ENCODE measurements at places on chromosomes 7 and 10. TPM values are rescaled to one million over a fixed set of nuclear protein-coding genes. Genes with fewer than 3 reads are reported as not detected.

GRCh38 chr7:69738396-69738951, 140.2 kb downstream of the AUTS2 start:
- H3K4me1 ChIP-seq, result peaks cover 17% of the 10 kb centered on the region
- H3K36me3 ChIP-seq, result no peaks in the 10 kb centered on the region
- no peak for DNase-seq

DNA sequence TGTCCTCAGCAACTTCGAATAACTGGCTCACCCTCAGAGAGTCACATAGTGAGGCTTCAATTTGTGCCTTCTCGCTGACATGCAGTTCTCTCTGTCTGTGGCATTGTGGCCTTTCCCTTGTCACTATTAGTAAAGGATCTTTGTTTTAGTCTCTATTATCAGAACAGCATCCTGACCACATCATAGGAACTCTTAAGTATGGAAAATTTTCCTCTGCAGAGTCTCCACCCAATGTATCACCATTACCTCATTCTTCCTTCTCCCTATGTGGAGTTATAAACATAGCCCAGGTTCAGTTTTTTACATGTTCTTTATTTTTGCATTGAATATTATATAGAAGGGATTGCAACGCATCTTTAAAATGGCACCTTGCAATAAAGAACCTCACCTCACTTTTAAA, 112.9 kb downstream of the FAM107B start:
- no peaks in the 10 kb centered on the region for H3K36me3 ChIP-seq
- no peak for DNase-seq
- no peak overlapping the region for H3K27ac ChIP-seq

- H3K36me3 ChIP-seq, result no peaks in the 10 kb centered on the region
- no peak for DNase-seq
These were observed 19.6 kb downstream of the CABCOCO1 start for GRCh38 chr10:61682323-61682722.

GRCh38 chr10:5659702-5660528, 6.5 kb downstream of the ASB13 start:
- no peaks in the 10 kb centered on the region for H3K4me1 ChIP-seq
- no peak overlapping the region for H3K4me3 ChIP-seq
- no peak for DNase-seq
- H3K36me3 ChIP-seq, result no peaks in the 10 kb centered on the region
- peaks cover 9% of the 10 kb centered on the region for H3K27me3 ChIP-seq

- peaks cover 21% of the 10 kb centered on the region for H3K27me3 ChIP-seq
- no peak overlapping the region for H3K4me3 ChIP-seq
- no peak for DNase-seq
- H3K27ac ChIP-seq, result no peak overlapping the region
- H3K36me3 ChIP-seq, result no peaks in the 10 kb centered on the region
- peaks cover 17% of the 10 kb centered on the region for H3K4me1 ChIP-seq
These were observed 59.4 kb downstream of the AOC1 start for GRCh38 chr7:150911590-150912267.

DNA sequence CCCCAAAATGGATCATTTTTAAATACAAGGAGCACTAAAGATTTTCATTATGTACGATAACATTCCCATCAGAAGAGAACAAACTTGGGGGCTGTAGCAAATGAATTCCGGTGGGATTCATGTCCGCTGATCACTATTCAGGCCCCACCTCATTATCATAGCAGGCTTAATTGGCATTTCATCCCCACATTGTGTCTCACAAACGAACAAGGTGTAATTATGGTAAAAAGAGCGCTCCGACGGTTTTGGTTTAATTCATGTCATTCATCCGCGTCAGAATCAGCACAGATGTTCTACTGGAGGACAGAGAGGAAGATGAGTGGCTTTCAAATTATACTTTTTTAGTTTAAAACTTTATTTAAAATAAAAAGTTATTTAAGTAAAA, 124.7 kb downstream of the MAD1L1 start:
- H3K27me3 ChIP-seq, result peaks cover 2% of the 10 kb centered on the region

GRCh38 chr7:150451833-150452461, 1.5 kb downstream of the GIMAP8 start:
- H3K4me3 ChIP-seq, result peak overlapping the region; percentile 98
- H3K27me3 ChIP-seq, result peaks cover 16% of the 10 kb centered on the region
- DNase-seq, result peak; percentile 18
- H3K27ac ChIP-seq, result peak overlapping the region; percentile 86
- H3K36me3 ChIP-seq, result peaks cover 41% of the 10 kb centered on the region

- H3K27ac ChIP-seq, result no peak overlapping the region
- DNase-seq, result no peak
- peaks cover 2% of the 10 kb centered on the region for H3K27me3 ChIP-seq
- H3K4me1 ChIP-seq, result no peaks in the 10 kb centered on the region
- H3K4me3 ChIP-seq, result no peak overlapping the region
- H3K36me3 ChIP-seq, result peaks cover 6% of the 10 kb centered on the region
These were observed 13.8 kb downstream of the IL15RA start for GRCh38 chr10:5963591-5963990.

DNA sequence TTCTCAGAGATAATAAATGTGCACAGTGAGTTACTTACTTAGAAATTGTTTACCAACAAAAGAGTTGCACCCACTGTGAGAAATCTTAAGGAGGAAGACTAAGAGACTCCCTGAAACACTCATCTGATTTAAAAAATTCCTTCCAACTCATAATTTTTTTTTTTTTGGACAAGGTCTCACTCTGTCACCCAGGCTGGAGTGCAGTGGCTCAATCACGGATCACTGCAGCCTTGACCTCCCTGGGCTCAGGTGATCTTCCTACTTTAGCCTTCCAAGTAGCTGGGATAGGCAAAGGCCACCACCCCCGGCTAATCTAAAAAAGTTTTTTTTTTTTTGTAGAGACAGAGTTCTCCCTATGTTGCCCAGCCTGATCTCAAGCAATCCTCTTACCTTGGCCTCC, 36.0 kb downstream of the MALSU1 start:
- no peak overlapping the region for H3K27ac ChIP-seq
- no peaks in the 10 kb centered on the region for H3K36me3 ChIP-seq

DNA sequence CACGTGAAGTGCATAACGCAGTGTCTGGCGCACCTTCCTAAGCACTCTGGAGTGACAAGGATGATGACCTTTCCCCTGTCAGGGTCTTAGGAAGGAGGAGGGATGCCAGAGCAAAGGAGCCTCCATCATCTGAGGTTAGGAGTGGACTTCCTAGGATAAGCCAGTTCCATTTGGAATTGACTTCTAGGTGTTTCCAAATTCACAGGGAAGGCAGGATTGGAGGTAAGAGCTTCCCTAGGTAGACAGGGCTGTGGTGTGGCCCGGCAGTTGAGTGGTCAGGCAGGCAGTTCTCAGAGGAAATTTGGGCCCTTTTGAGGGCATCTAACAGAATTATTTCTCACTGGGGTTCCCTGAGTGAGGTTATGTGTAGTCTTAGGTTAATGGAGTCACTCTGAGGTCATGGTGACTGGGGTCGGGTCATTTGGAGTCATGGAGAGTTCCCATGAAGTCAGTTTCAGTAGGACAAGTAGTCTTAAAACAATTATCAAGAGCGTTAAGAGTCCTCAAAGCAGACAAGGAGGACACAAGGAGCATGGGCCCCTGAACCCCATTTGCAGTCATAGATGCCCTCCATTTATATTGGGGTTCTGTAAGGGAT, 8.2 kb downstream of the PPIF start:
- H3K27ac ChIP-seq, result no peak overlapping the region
- DNase-seq, result no peak
- no peak overlapping the region for H3K4me3 ChIP-seq
- H3K4me1 ChIP-seq, result peaks cover 30% of the 10 kb centered on the region

DNA sequence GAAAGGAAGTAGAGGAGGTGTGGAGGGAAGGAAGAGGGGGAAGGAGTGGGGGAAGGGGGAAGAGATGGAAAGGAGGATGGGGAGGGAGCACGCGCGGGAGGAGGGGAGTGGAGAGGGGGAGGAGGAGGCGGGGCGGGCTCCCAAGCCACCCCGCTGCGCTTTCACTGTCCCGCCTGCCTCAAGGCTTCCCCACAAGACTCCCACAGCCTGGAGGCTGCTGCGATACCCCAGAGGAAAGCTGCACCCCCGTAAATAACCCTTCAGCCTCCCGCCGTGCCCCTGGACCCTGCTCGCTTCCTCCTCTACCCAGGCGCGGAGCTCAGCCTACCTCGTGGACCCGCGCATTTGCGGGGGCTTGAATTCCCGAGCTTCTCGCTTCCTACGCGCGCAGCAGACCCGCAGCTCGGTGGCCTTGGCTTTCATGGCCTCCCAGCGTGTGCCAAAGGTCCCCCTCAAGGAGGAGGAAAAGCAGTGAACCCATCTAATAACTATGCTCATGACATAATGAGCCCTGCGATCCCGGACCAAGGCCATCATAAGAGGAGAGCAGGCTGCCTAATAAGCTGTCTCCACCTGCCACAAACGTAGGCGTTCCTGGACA, at the start of gene C10orf67:
C10orf67 (minus strand) TSS at position 557 of the 601 bp plus-strand sequence; CDS start at position 534, 23 bp downstream.
- no peaks in the 10 kb centered on the region for H3K36me3 ChIP-seq
- no peak for DNase-seq
- peak within 1 kb of the TSS; percentile 42 for H3K4me3 ChIP-seq
- H3K27ac ChIP-seq, result no peak within 1 kb of the TSS
- peaks cover 5% of the 10 kb centered on the region for H3K4me1 ChIP-seq
- H3K27me3 ChIP-seq, result peaks cover 1% of the 10 kb centered on the region

- peak overlapping the region; percentile 17 for H3K27ac ChIP-seq
- DNase-seq, result no peak
- H3K4me1 ChIP-seq, result no peaks in the 10 kb centered on the region
These were observed 259.3 kb upstream of the TMEM72 start for GRCh38 chr10:44651834-44652233.

FAM25C gene
- polyA plus RNA-seq, result not detected

AKR1D1 gene
- not detected for polyA plus RNA-seq

ALOX5 gene
- 0.99 TPM for polyA plus RNA-seq

PRLHR gene
- polyA plus RNA-seq, result not detected

EBLN1 gene
- polyA plus RNA-seq, result not detected

LEP gene
- polyA plus RNA-seq, result not detected

WDFY4 gene
- polyA plus RNA-seq, result 1.0 TPM

HOGA1 gene
- polyA plus RNA-seq, result not detected

SUMF2 gene
- polyA plus RNA-seq, result 198 TPM

CRHR2 gene
- polyA plus RNA-seq, result not detected

ST8SIA6 gene
- 19.0 TPM for polyA plus RNA-seq

PIK3CG gene
- polyA plus RNA-seq, result 21.3 TPM

CYP26C1 gene
- 0.12 TPM for polyA plus RNA-seq

CCDC146 gene
- 1.7 TPM for polyA plus RNA-seq
